ENCODE measurements at places on chromosomes 7 and 10.

- DNase-seq: no peak
These were observed 10.2 kb downstream of the KAZALD1 start for GRCh38 chr10:101071885-101072433.

GRCh38 chr10:24251547-24251946 lies 42.6 kb downstream of the KIAA1217 start:
- DNase-seq: no peak

GRCh38 chr7:28815928-28816373 lies 142.2 kb downstream of the TRIL start:
- DNase-seq: no peak

DNA sequence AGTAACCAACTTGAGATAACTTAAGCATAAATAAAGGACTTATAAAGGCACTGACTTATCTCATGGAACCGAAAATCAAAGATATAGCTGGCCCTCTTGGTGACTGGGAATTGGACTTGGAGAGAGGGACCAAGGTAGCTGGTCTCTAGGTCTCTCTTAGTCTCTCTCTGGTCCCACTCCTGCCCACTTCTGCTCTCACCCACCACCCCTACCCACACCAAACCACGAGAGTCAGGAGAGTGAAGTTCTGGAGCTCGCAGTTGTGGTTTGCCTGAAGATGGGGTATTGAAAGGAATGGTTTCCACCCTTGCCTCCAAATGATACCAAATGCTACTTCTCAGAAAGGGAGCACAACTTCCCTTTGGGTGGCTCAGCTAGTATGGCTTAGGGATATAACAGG lies 216.3 kb downstream of the LRMDA start:
- no peak for DNase-seq

DNA sequence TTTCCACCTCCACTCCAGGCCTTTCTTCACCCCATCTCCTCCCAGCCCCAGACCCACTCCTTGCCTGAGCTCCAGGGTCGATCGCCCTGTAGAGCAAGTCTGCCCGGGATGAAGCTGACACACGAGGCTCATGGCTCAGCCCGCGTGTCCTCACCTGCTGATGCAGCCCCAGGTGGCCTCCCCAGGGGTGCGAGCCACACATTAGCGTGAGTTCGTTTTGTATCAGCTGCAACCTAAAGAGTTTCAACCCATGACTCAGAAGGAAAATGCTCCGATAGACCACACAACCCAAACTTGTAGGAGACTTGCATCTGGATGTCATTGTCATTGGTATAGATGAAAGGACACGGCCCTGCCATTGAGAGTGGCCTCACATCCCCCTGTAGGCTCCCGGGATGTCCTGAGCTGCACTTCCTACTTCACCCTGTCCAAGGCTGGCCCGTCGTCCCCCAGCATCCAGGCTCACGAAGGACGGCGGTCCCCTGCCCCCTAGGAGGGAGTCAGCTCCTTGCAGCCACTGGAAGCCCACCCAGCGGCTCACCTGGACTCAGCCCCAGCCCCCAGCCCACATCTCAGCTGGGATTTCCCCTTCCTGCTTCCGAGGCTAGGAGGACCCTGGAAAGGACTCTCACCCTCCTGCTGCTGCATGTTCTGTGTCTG lies 97.7 kb downstream of the HTR5A start:
- DNase-seq: no peak

DNA sequence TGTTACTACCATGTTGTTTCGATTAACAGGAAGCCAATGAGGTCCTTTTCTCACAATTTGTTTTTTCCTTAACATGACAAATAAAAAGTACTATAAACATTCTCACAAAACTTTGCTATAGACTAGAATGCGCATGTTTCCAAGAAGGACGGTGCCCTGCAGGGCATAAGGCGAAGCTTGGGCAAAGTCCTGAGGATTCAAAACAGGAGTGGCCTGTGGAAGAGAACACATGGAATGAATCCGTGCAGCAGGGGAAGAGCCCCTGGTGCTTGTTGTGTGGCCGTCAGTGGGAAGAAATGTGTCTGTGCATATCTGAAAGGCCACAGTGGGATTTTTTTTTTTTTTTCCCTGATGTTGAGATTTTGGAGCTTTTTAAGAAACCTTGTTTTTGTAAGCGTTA lies 67.6 kb downstream of the ITGA8 start:
- no peak for DNase-seq

DNA sequence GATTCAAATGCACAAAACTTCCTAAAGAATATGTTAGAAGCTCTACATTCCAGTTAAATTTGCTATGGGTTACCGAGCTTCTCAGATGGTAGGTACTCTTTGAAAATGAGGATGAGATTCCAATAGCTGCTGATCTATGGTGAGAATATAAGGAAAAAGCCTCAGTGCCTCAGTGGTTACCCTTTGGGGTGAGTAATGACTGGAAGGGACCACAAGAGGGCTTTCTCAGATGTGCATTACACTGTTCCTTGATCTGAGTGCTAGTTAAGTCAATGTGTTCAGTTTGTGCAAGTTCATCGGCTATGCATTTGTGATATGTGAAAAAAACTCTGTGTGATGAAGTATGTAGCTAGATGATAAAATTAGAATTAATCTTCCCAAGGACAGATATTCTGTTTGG lies 3.5 kb downstream of the NRCAM start:
- DNase-seq: no peak

DNA sequence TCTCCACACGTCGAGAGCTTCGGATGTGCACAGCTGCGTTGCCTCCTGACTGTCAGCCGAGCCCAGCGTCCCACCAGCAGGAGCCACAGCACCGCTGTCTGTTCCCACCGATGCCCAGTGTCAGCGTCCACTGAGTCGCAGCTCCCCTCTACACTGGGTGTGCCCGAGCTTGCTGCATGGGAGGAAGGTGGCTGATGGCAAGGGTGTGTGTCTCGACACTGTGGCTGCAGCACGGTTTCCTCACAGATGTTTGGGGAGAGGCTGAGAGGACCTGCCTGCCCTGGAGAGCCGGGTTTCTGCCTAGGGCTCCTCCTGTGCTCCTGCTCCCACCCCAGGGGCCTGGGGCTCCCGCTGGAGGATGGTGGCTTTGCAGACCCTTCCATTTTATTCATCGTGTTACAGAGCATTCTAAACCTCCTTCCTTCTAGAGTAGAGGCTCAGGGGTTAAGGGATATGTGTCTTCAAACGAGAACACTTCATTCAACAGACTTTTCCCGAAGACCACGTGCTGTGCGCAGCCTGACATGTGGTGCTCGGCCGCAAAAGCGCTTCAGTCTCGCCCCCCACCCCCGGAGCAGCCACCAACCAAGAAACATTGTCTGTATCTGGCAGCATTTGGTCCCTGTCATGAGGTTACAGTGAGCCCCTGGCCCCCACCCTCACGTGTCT lies 384.8 kb downstream of the DNAJB6 start:
- no peak for DNase-seq

- no peak for DNase-seq
These were observed 172.4 kb upstream of the AGR3 start for GRCh38 chr7:17054206-17054605.

- no peak for DNase-seq
These were observed 243.7 kb downstream of the INHBA start for GRCh38 chr7:41459183-41459582.

GRCh38 chr10:100122780-100123179 lies 41.1 kb upstream of the CPN1 start:
- DNase-seq: no peak

DNA sequence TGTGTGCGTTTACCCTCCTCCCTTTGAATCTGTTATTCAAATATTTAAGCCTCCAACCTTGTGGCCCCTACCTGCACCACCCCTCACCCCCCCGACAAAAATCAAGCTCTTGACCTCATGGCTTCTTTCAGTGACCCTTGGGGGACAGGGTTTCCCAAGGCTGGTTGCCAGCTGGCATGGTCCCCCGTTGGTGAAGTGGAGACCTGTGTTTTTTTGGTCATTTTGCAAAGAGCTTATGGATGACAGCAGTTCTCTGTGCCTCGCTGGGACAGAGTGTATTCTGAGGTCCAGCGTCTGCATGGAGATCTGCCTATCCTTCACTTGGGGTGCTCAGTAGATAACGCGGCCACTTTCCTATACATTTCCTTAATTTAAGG lies 111.0 kb downstream of the TCF7L2 start:
- DNase-seq: no peak

- DNase-seq: no peak
These were observed 202.6 kb downstream of the COBL start for GRCh38 chr7:51113962-51114361.

DNA sequence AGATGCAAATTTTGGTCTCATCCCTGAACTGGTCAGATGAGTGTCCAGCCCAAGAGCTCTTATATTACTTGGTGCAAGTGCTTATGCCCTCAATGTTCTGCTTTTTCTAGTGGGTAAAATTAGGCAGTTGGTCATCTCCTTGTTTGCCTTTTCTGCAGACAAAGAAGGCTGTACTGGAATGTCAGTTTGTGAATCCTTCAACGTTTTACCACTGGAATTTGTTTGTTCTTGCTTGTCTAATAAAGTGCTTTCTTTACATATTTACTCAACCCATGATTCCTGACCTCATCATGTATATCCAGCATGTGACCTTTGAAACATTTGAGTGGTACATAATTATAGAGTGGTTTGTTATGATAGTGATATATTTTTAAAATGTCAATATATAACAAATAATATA lies 232.2 kb upstream of the TEX47 start:
- no peak for DNase-seq

- DNase-seq: no peak
These were observed 104.0 kb downstream of the GRM3 start for GRCh38 chr7:86747698-86748097.

- no peak for DNase-seq
These were observed 53.9 kb downstream of the IMMP2L start for GRCh38 chr7:111508387-111508786.

- no peak for DNase-seq
These were observed 1.7 kb upstream of the CCM2 start for GRCh38 chr7:44998153-44998871.

DNA sequence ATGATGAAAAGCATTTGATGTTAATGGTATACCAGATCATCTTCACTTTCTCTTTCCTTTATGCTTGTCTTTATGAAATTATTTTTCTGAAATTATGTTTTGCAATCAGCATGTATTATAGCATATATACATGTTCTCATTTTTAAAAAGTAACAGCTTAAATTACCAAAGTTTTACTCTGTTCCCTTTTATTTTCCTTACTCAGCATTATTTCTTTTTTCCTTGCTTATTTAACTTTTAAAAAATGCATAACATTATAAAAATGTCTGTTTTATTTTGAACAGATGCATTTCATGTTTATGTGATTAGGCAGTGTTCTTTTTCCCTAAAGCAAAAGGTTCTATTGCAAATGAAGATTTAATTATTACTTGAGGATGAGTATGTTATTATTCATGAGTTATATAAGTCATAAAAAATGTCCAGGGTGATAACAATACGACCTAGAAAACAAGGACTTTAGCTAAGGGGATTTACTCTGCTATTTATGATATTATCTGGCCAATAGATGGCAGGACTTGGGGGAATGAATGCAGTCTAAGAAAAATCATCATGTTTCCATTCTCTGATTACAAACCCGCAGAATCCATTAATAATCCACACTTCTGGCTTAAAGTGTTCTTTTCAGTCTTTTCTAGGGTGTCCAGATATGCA lies 38.5 kb downstream of the CABCOCO1 start:
- DNase-seq: no peak

DNA sequence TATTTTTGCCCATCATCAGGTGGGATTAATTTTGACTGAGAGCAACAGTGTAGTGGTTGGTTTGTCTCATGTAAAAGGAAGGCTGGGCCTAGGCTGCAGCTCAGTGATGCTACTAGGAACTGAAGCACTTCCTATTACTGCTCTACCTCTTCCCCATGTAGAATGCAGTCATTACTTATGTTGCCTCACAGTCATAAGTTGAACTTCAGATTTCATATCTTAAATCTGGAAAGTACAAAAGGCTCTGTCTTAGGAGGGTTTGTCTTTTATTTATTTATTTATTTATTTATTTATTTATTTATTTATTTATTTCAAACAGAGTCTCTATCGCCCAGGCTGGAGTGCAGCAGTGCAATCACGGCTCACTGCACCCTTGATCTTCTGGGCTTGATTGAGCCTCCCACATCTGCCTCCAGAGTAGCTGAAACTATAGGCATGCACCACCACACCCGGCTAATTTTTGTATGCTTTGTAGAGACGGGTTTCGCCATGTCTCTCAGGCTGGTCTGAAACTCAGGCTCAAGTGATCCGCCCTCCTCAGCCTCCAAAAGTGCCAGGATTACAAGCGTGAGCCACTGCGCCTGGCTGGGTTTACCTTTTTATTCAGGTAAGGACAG lies 721.7 kb upstream of the GALNT17 start:
- DNase-seq: no peak

DNA sequence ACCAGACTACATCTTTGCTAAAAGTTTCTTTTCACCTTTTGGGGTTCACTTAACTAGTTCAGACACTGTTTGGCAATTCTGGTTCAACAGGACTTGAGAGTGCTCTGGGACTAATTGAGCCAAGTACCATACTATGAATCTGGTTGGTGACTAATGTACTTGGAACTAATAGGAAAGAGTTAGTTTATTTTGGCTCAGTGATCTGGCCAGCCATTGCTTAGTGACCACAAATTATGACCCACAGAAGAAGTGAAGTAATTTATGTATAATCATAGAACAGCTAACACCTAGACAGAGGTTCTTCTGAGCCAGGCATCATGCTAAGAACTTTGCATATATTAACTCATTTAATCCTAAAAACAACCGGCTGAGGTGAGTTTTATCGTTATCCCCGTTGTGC lies 126.5 kb upstream of the JCAD start:
- DNase-seq: no peak

DNA sequence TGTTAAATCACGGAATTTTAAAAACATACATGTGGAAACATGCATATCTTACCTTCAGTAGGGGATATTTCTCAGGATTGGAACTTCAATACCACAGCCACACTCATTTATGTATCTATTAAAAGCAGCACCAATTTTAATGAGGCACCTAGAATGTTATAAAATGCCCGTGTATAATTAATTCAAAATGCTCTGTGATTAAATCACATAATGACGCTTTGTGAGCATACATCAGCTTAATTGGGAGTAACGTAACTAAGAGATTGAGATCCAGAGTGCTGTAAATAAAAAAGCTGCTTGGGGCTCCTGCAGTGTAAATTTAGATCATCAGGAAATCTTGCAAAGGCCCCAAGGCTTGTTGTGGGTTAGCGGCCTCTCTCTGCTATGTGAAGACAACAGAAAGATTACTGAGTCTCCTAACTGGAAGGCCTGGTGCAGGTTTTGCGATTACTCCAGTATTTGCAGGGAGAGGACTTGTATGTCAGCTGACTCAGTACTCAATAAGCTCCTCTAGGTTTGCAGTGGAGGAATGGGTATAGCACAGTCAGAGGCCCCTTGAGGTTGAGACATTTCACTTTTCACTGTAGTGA lies 195.5 kb upstream of the PHYHIPL start:
- DNase-seq: no peak

GRCh38 chr10:74898201-74898976 lies 72.0 kb downstream of the KAT6B start:
- no peak for DNase-seq

DNA sequence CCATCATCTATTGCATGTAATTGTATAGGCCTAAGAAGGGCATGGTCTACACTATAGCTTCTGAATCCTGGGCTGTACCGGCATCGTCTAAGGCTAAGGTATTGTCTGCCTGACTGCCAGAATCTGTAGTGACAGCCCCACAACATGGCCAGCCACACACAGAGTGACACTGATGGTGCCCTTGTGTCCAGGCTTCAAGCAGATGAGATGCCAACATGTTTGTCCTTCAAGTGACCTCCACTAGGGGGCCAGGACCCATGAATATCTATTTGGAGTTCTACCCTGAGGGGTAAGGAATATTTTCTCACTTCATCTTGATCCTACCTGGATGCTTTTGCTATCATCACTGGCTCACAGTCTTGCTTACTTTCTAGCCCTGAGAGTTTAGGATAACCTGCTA lies 1.5 kb downstream of the CYP3A7 start:
- no peak for DNase-seq

All from stimulated activated CD4-positive, alpha-beta T cell treated with anti-CD3 and anti-CD28 coated beads, Interleukin-15, amount 100 ng/mL, for 1 hour (primary cell).